Islet precursor cell (in vitro differentiated cells): ENCODE measurements at places on chromosomes 13 and 19.

DNA sequence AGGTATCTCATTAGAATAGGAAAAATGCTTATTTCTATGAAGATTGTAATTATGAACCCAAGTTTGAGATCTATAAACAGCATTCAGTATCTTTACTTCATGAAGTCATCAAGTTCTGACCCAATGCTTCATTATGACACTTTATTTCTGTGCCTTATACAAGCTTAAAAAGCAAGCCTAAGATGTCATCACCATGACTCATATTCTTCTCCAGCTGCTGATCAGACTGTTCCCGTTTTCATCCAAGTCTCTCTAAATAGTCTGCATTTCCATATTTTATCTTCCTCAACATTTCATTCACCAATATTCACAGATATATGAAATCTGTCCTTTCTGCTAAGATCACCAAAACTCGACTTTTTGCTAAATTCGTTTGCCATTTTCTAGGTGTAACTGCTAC, 1247.2 kb upstream of the PRR20A start:
- no peak for DNase-seq

DNA sequence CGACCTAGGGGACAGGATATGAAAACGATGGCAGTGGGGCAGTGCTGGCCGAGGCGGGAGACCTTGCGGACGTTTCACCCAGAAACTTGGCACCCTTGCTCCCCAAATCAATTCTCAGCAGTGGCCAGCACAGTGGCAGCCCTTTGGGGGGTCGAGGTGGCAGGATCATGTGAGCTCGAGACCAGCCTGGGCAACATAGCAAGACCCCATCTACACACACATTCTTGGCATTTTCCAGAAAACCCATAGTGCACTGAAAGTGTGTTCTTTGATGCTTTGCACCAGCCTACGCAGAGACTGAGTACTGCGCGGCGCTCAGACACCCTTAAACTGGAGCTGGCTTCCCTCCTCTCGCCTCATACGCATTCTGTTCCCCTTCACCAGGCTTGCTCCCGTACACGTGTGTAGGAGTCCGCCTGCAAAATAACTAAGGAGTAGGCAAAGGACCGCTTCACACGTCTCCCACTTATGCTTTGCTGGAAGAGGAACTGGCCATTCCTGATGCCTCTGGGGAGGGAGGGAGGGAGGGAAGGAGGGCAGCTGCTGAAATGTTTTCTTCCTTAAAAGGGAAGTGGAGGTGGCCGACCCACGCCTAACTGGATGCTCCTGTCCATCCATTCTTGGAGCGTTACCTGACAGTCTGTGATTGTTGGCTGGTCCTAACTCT, 23.5 kb upstream of the MIER2 start:
- peak; percentile 40 for DNase-seq

DNA sequence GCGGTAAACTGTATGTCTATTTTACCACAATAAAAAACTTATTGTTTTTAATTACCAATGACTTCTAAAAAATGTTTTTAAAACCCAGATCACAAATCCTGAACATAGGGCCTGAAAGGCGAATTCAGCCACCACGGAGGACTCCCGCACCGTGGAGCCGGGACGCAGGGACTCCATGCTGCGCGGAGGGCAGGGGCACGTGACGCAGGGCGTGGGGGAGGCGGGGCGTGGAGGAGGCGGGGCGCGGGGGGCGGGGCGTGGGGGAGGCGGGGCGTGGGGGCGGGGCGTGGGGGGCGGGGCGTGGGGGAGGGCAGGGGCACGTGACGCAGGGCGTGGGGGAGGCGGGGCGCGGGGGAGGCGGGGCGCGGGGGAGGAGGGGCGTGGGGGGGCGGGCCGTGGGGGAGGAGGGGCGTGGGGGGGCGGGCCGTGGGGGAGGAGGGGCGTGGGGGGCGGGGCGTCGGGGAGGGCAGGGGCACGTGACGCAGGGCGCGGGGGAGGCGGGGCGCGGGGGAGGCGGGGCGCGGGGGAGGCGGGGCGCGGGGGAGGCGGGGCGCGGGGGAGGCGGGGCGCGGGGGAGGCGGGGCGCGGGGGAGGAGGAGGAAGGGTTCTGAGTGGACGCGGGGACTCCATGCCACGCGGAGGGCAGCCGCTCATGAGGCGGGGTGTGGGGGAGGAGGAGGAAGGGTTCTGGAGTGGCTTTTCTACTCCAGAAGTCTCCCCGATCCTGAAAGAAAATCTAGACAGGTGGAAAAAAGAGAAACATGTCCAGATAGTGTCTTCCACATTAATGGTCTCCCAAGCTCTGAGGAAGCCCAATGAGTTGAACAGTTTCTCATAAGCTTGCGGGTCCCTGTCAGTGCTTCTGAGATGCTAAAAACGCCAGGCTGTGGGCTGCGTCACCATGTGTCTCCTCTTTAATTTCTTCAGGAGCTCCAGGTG, 4.4 kb upstream of the PROZ start:
- DNase-seq = peak; percentile 78

DNA sequence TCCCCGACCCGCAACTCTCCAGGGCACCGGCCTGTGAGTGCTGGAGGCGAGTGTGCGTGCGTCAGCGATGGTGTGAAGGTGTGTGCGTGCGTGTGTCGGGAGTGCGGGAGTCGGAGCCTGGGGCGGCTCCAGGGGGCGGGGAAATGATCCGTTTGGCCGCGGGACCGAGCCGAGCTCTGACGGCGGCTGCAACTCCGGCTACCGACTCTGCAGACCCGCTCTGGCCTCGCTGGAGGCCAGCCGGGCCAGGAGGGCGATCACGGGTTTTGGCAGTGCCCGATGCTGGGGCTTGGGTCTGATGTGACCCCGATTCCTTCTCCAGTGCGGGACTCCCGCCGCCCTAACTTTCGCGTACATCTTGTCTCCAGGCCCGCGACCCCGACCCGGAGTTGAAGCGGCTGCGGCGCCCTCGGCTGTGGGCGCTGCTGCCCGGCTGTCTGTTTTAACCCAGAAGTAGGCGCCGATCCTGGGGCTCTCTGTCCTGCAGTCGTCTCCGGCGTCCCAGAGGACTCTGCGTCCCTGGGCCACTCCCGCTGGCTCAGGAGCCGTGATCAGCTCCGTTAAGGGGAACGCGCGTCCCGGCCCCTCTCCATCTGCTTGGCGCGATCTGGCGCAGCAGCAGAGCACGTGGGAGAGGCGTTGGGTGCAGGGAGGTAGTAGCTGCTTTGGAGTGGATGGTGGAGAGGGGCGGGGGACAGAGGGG, 1.2 kb downstream of the CHST8 start:
- peak; percentile 61 for DNase-seq

GRCh38 chr13:38372820-38373383, 23.3 kb downstream of the UFM1 start:
- DNase-seq = no peak

DNA sequence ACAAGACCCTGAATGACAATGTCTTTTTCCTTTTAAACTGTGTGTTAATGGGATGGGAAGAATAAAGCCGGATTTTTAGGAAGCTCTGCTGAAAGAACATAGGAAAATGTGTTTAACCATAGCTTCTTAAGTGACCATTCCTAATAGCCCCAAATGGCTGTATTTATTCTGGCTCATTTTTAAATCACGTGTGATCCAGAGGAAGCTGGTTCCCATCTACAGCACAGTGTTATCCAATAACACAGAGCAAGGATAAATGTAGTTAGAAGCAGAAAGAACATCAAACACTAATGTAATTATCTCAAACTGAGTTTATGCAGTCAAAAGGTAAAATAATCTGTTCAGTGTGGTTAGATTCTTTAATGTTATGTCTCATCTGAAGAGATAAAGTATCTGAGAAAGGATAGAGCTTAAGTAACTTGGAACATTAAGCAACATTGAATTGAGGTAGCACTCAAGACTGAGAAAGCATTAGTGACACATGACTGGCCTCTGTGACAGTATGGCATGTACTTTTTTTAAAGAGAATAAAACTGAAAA, 853.3 kb downstream of the GPC5 start:
- DNase-seq = no peak

GRCh38 chr13:45445053-45445452, 19.7 kb upstream of the COG3 start:
- no peak for DNase-seq

DNA sequence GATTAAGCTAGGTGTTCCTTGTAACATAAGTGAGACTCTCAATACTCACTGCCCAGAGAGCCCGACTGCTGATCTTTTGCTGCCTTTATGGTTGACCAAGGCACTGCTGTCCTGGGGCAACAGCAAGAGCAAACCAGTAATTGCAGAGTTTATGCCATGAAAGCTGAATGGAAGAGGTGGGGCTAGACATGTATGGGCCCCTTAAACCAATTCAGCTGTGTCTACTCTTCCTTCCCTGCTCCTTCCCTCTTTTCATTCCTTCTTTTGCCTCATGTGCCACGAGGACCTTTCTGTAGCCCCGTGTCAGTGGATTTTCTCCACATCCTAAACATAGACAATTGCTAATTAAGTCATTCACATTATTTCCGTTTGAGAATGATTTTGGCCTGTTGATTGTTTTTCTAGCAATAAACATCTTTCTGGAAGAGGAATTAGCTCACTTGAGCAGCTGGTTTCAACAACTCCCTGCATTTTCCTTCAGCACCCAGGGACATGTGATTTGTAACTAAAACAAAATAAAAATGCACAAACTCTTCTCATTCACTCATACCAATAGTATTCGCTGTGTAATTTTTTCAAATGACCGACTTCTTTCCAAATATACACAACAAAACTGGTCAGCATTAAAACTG, 40.5 kb downstream of the RAP2A start:
- DNase-seq = no peak

DNA sequence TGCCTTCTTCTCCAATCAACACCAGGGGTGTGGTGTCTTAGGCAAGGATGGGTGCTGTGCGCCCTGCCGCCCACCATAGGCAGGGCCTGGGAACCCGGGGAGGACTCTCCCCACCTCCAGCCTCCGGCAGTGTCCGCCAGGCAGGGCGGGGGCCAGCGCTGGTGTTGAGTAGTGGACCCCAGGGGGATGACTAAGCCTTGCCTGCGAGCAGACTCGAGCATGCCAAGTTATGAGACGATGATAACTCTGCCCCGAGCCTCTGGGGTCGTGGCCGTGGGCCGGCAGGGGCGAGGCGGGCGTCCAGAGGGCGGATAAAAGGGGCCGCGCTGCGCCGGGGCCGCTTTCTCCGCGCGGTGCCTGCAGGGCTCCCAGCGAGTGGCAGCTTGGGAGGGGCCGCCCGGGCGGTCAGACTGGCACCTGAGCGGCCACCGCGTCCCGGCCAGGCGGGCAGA, at the start of gene MEDAG:
MEDAG (plus strand) TSS at position 340 of the 452 bp plus-strand sequence. CDS start 245 bp downstream, outside the sequence.
- DNase-seq = no peak

DNA sequence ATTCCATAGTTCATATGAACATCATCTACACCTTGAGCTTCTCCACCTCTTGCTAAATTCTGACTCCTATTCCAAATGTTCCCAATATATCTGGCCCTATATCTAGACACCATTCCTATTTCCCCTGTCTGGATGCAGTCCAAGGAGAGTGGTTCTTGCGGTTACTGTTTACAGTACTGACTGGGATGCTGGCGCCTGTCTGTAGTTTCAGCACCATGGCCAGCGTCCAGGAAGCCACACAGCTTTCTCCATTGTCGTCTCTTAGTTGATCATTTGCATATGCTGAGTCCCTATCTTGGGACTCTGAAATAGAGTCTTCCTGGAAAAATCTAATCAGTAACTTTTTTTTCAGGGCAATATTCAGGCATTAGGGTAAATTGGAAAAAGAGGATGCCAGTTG, 14.9 kb downstream of the LAIR2 start:
- DNase-seq = peak; percentile 59

DNA sequence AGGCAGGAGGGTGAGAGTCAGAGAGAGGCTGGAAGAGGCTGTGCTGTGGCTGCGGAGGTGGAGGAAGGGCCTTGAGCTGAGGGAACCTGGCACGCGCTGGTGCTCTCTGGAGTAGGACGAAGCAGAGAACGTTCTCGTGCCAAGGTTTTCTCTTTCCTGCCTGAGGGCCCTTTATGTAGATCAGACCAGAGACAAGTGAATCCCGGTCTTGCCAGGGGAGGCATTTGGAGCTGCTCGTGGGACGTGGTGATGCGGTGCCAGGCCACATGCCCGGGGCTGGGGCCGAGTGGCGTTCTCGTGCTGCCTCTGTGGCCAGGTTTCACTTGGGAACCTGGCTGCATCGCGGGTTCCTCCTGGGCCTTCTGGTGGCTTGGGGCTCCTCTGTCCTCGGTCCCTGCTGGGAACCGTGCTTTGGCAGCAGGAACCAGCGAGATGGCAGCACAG, 54.2 kb downstream of the KDM4B start:
- DNase-seq = no peak

GRCh38 chr19:29002336-29002735, 210.6 kb downstream of the UQCRFS1 start:
- no peak for DNase-seq
